ENCODE measurements at places on chromosomes 11 and 22.

GRCh38 chr11:81888391-81888790, 845.3 kb downstream of the FAM181B start:
- DNase-seq = peak; percentile 56

DNA sequence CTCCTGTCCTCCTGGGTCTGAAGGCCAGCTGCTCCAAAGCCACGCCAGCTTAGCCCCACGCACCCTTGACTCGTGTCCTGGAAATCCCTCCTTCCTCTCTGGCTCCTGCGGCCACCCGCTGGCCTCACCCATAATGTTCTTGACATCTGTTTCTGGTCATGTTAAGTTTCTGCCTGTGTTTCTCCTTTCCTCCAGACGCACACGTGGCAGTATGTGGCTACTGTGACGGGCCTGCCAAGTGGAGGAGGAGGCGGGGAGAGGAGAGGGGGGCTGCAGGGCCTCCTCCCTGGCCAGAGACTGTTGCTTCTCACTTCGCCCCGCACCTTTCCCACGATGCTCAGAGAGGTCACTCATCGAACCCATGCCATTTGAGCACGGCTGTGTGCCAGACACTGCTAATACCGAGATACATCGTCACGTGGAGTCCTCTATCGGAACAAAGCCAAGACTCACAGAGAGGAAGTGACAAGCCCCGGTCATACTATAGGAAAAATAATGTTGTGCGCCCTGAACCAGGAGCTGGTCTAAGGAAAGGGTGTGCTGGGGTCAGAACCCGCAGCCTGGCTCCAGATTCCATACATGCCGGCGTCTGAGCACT, 11.5 kb downstream of the C1QTNF6 start:
- no peak for DNase-seq

DNA sequence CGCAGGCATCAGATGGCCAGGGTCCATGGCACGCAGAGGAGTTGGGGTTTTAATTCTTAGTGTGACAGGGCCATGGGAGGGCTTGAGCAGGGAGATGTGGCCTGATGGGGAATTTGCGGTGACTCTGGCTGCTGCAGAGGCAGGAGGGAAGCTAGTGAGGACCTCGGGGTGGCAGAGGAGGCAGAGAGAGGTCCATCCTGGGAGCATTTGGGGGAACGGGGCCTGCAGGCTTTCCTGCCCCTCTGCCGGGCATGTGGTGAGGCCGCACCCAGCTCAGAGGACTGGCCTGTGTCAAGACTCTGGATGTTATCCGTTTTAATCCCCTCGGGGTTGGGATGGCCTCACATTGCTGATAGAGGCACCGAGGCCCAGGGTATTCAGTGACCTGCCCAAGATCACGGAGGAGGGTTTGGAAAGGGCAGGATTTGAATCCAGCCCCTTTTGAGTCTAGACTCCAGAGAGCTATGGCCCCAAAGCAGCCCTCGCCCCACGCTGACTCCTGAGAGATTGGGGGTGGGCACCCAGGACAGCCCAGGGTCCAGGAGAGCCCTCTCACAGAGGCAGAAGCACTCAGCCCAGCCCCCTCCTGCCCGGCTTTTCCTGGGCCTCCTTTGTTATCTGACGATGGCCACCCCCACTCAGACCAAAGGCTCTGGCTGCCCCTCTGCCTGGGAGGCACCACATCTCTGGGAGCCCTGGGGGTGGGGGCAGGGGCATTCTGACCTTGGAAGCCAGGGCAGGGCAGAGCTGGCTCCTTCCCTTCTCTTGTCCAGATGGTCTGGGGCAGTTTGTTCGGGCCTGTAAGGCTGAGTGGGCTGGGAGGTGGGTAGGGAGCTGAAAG, 13.9 kb downstream of the MGAT3 start:
- no peak for DNase-seq

DNA sequence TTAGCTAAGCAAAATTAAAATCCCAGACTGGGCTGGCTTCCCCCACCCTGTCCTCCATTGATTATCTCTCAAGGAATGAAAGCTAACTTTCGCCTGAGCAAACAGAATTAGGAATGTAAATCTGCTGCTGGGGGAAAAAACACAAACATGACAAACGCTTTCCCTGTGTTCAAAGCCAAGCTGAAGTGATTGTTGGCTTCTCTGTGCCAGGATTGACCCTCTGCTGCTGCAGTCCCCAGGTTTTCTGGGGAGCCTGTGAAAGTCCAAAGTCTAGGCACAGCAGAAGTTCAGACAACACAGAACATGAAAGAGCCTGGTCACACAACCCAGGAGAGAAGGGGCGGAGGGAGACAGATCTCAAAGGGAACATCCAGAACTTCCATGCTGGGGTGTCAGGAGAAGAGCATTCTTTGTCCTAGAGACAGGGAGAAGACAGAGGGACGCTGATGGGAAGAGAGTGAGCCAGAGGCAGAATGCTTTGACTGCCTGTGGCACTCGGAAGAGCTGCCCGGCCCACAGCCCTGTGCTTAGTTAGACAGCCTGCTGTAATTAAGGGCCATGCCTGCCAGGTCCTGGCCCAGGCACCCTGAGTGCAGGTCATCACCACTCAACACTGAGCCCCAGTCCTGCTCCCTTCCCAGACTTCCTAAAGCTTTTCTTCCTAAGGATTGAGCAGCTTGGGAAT, 6.9 kb downstream of the PATZ1 start:
- no peak for DNase-seq

- DNase-seq = no peak
These were observed 9.0 kb downstream of the FAM118A start for GRCh38 chr22:45318558-45319323.

- DNase-seq = no peak
These were observed 9.4 kb upstream of the RNH1 start for GRCh38 chr11:516400-516799.

Measured in epithelial cell of esophagus (primary cell).